Nephron progenitor cell (in vitro differentiated cells): ENCODE measurements at places on chromosomes 16 and 17.

GRCh38 chr17:2062571-2063183 lies 7.8 kb downstream of the HIC1 start:
- no peak for DNase-seq

- no peak for DNase-seq
Observed at GRCh38 chr17:59367657-59368045, 36.2 kb downstream of the YPEL2 start.

DNA sequence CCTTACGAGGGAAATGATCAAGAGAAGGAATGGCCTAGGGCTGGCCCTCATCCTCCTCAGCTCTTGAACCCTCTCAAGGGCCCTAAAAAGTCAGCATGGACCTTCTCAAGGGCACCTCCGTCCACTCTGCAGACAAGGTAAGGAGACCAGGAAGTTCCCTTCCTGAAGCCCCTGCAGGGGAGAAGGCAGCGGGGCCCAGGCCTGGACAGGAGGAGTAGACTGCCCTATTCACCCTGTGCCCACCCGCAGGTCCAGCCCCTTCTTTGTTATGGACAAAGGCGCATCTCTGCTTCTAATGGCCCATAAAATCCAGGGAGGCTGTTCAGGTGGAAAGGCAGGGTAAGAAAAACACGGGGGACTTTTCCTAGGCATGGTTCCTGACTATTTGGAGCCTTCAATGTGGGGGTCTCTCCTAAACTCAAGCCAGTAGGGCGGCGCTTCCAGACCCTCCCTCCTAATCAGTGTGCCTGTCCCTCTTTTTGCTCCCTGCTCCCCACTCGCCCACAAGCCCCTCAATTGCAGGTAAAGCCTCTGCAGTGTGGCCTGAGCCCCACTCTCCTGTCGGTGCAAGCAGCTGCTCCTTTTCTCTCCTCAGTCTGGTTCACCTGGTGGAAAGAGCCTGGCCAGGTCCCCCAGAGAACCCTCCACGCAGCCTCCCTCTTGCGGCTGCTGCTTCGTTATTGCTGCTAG lies 28.2 kb downstream of the AXIN2 start:
- DNase-seq: no peak

DNA sequence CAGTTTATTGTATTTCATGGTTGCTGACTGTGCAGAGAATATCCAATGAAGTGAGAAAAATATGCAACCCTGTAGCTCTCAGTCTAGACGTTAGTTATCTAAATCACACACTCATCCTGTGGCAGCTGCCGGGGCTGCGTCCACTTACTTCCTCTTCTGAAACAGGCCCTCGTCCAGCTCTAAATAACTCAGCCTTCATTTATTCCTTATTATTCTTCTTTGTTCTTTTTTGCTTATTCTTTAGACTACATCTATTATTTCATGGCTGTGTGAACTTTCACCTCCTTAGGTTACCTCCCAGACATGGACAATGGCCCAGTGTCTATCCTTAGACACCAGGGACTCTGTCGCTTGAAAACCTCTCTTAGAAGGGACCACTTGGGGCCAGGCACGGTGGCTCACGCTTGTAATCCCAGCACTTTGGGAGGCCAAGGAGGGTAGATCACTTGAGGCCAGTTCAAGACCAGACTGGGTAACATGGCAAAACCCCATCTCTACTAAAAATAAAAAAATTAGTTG lies 3.4 kb upstream of the THUMPD1 start:
- no peak for DNase-seq

DNA sequence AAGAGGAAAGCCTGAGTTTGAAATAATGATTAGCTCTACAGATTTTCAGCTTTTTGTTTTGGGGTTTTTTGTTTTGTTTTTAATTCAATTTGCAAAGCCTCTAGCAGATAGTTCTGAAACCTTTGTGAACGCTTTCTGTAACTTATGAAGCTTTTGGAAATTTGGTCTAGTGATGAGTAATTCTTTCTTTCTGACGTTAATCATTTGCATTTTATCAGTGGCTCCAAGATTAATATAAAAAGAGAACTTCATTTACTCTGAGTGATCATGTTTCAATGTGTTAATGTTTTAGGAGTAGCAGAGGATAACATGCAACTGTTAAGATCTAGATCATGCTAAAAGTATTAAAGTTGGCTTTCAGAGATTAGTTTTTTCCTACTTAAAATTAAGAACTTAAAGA lies 160.3 kb upstream of the TBX2 start:
- no peak for DNase-seq

- no peak for DNase-seq
Observed at GRCh38 chr16:28845293-28845692, 855 bp downstream of the TUFM start.

- no peak for DNase-seq
Observed at GRCh38 chr17:32281011-32281451, 15.4 kb downstream of the RHBDL3 start.

- no peak for DNase-seq
Observed at GRCh38 chr17:81002409-81003361, 11.0 kb downstream of the CHMP6 start.

DNA sequence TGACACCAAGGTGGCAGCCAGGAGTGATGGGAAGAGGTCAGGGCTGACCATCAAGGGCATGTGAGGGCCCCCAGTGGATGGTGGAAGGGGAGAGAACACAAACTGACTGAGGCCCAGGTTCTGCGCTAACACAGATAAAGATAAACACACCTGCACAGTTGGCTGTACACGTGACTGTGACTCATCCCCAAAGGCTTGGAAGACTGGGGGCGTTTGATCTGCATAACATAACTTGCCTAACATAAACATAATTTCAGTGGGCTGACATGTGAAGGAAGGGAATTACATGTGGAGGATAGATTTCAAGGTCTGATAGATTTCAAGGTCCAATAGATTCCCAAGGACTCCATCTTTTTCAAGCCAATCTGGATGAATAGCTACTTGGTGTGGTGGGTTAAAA lies 100.9 kb upstream of the TNRC6C start:
- no peak for DNase-seq

- no peak for DNase-seq
Observed at GRCh38 chr16:1277617-1278282, 21.9 kb downstream of the TPSD1 start.

DNA sequence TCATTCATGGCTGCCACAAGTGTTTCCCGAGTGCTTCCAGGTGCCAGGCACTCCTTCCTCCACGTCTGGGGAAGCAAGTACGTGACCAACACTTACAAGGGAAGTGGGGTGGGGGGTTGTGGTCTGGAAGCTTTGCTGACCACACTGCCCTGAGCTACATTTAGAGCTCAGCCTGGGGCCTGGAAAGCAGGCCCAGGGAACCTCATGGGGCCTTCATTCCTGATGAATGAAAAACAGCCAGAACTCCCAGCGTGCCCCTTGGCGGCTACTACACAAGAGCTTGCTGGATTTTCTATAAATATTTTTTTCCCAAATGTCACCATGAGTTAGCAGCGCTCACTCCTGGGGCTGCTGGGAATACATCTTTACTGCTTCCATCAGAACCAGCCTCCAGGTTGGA lies 73.3 kb downstream of the ABCC12 start:
- DNase-seq: no peak

GRCh38 chr16:66935314-66936011 lies at the start of gene CES2:
CES2 (plus strand) TSS chr16:66935516; CDS start chr16:66935636, 120 bp downstream.
- peak; percentile 51 for DNase-seq

DNA sequence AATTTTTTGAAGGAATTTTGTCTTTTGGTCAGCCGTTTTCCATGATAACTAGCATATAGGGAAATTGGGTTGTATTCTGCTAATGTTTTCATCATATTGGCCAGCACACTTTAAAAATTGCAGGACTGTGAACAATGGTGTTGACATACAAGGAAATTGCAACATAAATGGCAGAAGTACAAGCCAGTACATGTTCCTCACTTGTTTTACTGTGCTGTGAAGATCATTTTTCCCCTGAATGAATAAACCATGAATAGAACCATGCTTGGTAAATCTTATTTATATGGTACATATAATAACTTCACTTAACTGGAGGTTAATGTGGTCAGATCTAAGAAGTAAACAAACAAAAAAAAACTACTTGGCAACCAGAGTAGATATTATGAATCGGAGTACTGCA lies 22.8 kb downstream of the OMG start:
- no peak for DNase-seq

- no peak for DNase-seq
Observed at GRCh38 chr17:32588135-32588534, 101.3 kb downstream of the CDK5R1 start.

- no peak for DNase-seq
Observed at GRCh38 chr17:78197147-78197832, 10.1 kb downstream of the AFMID start.

- no peak for DNase-seq
Observed at GRCh38 chr17:51427323-51427811, 167.0 kb downstream of the UTP18 start.

DNA sequence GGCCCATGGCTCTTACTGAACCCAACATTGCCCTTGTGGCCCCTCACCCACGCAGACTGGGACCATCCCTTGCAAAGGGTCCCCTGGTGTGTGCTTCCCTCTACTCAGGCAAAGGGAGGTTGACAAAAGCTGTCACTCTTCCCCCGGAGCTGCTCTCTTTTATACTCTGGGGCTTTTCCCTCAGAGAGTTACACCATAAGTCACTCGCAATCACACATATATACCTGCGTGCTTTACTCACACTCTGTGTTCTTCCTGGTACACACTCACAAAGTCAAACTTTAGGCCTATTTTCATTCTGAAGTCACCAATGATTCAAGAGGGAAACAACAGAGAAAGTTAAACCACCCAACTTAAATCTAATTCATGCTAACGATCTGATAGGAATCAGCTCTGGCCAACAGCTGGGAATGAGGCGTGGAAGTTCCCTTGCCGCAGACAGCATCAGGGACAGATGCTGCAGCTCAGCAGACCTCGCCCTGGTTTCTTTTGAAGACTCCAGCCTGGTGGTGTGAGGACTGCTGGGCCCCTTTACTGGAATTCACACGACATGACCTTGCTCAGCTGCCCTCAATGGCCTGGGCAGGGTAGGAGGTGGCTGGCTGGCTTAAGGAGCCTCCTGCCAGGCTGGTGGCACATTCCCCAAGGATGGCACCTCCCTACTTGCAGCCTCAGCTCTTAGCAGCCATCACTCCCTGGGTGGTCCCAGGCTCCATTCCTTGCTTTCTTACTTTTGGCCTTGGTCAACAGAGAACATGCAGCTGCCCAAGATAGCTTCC lies 27.3 kb downstream of the HIC1 start:
- no peak for DNase-seq

DNA sequence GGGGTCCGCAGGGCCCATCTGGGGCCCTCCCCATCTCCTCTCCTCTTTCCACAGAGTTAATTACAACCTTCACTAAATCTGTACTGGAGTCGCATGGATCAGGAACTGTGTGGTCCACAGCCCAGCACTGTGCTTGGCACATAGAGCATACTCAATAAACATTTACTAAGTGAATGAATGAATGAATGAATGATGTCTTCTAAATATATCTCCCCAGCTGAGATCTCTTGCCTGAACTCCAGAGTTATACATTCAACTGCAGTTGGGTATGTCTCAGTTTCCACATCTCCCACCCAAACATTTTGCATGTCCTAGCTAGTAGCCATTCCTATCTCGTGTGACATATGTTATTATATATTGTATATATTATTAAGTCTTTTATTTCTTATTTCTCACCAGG lies 28.7 kb upstream of the IL21R start:
- DNase-seq: no peak

DNA sequence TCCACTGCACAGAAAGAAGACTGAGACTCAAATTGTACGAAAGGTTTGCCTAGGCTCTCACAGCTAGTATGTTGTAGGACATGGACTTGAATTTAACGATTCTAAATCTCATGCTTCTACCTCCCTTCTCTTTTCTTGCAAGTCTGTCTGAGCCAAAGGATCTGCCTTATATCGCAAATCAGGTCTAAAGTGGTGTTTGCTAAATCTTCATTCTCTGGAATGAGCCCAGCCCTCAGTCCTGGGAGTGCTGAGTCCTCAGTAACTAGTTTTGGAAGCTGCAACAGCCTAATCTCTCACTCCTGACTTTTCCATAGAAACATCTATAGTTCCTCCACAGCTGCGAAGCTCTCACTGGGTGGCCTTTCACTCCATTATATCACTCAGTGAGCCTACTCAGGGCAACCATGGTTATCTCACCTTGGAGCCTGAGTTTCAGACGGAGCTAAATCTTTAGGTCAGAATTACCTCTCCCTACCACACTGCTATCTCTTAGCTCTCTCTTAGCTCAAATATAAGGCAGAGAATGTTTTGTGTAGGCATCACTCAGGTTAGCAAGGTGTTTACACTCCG lies 575.5 kb upstream of the C16orf82 start:
- no peak for DNase-seq

GRCh38 chr17:8153957-8154607 lies 1.9 kb upstream of the PER1 start:
- peak; percentile 98 for DNase-seq

GRCh38 chr17:45227101-45227925 lies 5.6 kb downstream of the FMNL1 start:
- DNase-seq: no peak

GRCh38 chr16:83338138-83338537 lies 469.6 kb upstream of the HSBP1 start:
- DNase-seq: no peak

- no peak for DNase-seq
Observed at GRCh38 chr17:6923385-6923784, 72.5 kb upstream of the ALOX12 start.

GRCh38 chr17:37430051-37430627 lies 23.5 kb downstream of the TADA2A start:
- DNase-seq: no peak

DNA sequence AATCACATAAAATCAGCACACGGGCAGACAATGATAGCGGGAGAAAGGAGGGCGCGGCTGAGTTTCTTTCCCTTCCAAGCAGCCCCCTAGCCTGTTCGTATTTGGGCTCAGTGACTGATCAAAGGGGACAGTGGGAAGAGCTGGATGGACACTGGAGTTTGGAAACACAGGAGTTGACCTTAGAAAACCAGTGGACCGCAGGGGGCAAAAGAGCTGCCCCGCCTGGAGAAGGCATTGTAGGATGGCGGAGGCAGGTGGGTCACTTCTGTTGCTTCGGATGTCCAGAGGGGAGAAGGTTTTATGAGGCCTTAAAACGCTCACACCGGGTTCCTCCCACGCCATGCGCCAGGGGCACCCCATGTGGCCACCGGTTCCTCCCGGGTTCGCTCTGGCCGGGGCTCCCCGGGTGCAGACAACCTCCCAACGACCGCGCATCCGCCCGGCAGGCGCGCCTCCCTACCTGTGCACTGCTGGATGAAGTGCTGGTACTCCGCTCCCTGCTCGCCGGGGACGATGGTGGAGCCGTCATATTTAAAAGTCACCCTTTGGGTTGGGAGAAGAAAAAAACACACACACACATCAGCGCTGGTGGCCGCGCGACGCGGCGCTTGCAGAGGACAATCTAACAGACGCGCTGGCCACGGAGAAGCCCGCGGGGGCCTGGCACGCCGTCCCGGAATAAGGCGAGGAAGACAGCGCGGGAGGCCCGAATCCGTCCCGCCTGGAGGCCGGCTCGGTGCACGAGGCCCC lies 662 bp downstream of the COTL1 start:
- DNase-seq: peak; percentile 40

DNA sequence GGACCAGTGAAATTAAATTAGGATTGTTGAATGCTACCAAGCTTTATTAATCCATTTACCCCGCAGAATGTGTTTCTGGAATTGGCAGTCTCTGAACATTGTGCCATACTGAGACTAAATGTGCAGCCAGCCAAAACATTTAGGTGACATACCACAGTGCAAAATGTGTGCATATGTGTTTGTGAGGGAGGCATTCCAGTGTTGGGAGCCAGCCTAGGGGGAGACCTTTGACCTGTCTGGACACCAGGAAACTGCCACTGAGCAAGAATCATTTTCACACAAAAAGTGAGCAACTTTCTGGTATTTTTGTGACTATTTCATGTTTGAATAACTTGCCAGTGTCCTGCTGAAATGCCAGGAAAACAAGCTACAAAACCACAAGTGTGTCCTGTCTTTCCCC lies 64.7 kb upstream of the SLC12A3 start:
- DNase-seq: no peak
